ENCODE measurements at places on chromosomes 11 and 22. TPM values are rescaled to one million over a fixed set of nuclear protein-coding genes. Genes with fewer than 3 reads are reported as not detected.

DNA sequence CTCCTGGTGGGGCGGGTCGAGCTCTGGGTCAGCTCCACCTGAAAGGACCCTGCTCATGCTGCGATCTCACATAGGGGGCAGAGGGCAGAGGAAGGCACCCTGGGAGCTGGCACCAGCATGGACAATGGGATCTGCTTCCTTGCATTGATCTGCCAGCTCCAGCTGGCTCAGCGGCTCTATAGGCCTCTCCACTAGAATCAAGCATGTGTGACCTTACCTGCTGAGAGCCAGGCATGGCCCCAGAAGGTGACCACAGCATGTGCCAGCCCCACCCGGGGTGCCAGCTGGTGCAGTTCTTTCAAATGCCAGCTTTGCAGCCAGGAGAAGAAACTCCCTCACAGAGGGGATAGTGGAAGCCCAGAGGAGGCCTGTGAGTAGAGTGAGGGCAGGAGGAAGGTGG lies 22.0 kb upstream of the KLHL35 start:
- H3K4me3 ChIP-seq: no peak overlapping the region
- H3K36me3 ChIP-seq: no peaks in the 10 kb centered on the region
- peaks cover 4% of the 10 kb centered on the region for H3K27me3 ChIP-seq

C11orf16 gene
- not detected for total RNA-seq

FIBP gene
- 74.7 TPM for total RNA-seq

- peak overlapping the region; percentile 51 for H3K27ac ChIP-seq
- peaks cover 43% of the 10 kb centered on the region for H3K4me1 ChIP-seq
- DNase-seq: no peak
- H3K27me3 ChIP-seq: no peaks in the 10 kb centered on the region
- H3K36me3 ChIP-seq: no peaks in the 10 kb centered on the region
Observed at GRCh38 chr11:70608568-70609470, 210.5 kb downstream of the CTTN start.

RAPSN gene
- 0.39 TPM for total RNA-seq

DNA sequence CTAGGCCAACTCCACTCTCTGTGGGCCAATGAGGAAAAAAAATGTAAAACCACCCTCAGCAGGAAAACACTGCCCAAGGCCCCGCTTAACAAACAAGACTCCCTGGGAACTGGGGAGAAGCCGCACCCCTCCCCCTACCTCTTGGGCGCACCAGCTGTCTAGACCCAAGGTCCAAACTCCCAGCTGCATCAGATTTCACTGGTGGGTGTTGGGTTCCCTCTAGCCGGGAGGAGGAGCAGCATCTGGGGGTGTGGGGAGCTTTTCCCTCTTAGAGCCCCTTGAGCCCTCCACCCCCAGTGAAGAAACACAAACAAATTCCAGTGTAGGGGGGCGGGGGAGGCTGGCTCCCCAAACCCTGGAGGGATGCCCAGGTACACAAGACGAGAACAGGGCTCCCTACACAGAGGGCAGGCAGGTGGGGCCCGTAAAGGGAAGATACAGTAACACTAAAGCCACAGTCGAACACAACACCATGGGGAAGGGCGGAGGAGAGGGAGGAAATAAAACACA lies 64.9 kb downstream of the NECTIN1 start:
- H3K4me1 ChIP-seq: peaks cover 21% of the 10 kb centered on the region
- H3K27me3 ChIP-seq: no peaks in the 10 kb centered on the region
- H3K36me3 ChIP-seq: no peaks in the 10 kb centered on the region
- no peak overlapping the region for H3K4me3 ChIP-seq
- DNase-seq: no peak

TMPRSS13 gene
- total RNA-seq: 22.7 TPM

GRCh38 chr11:110182886-110183285 lies 89.7 kb downstream of the ZC3H12C start:
- no peak overlapping the region for H3K4me3 ChIP-seq
- H3K27me3 ChIP-seq: no peaks in the 10 kb centered on the region
- H3K36me3 ChIP-seq: no peaks in the 10 kb centered on the region
- no peak for DNase-seq

GRCh38 chr22:45376009-45376408 lies 37.4 kb downstream of the SMC1B start:
- no peaks in the 10 kb centered on the region for H3K27me3 ChIP-seq
- H3K4me3 ChIP-seq: no peak overlapping the region

DNA sequence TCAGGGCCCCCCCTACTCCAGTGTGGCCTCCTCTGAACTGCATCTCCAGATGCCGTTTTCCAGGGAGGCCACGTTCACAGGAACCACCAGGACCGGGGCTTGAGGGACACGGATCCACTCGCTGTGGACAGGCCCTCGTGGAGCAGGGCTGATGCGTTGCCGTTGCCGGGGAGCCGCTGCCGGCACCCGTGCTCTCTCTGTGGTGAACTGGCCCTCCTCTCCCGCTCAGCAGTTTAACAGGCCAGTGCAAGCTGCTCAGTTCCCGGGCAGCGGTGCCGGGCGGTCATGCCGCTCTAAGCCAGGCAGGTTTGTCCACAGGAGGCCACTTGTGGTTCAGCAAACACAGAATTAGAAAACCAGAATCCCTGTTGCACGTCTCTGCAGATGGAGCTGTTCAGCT lies 301.6 kb downstream of the TBC1D22A start:
- H3K27me3 ChIP-seq: no peaks in the 10 kb centered on the region
- no peak overlapping the region for H3K4me3 ChIP-seq
- no peaks in the 10 kb centered on the region for H3K4me1 ChIP-seq

DNA sequence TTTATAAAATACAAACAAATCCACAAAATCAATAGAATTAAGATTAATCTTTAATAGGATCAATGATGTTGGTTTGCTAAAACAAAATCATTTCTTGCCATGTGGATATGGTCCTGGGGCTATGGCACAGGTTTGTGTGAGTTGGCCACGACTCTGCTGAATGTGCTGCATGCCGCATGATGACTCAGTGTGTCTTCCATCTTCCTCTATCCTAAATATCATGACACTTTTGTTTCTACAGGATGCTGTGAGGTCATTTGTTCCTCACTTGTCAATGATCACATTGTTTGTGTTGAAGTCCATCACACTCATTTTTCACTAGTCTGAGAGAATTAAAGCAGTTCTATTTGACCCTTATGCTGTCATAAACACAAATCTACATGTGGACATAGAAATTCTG lies 167.2 kb upstream of the ZBED5 start:
- peaks cover 11% of the 10 kb centered on the region for H3K4me1 ChIP-seq
- no peak overlapping the region for H3K27ac ChIP-seq
- H3K36me3 ChIP-seq: no peaks in the 10 kb centered on the region
- peaks cover 16% of the 10 kb centered on the region for H3K27me3 ChIP-seq

GLYATL2 gene
- total RNA-seq: not detected

PHF21B gene
- 2.1 TPM for total RNA-seq

GRCh38 chr22:48753752-48754517 lies 1073.7 kb downstream of the BRD1 start:
- H3K27ac ChIP-seq: peak overlapping the region; percentile 37
- DNase-seq: no peak
- H3K27me3 ChIP-seq: peaks cover 16% of the 10 kb centered on the region
- H3K4me3 ChIP-seq: no peak overlapping the region
- H3K4me1 ChIP-seq: no peaks in the 10 kb centered on the region

DNA sequence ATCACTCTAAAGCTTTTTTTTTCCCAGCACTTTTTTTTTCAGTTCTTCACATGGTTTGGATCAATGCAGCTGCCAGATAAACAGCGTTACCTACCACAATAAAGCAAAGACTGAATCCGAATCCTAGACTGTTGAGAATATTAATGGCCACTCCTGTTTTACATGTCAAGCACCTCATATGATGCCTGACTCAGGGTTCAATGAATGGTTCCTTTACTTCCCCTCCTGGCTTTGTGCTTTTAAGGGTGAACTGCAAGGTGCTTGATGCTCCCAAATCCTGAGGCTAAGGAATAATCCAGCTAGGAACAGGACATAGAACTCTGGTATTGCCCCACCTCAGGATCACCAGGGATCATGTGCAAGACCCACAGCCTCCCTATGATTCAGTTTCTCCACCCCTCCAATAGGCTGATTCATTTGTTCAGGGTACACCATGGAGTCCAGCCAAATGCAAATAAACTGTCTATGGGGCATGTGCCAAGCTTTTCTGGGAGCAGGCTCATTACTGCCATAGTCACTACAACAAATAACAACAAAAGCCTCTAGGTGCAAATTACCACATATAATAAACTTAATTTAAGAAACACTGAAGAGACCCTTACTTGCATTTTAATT lies 104.3 kb downstream of the GAB2 start:
- H3K27ac ChIP-seq: no peak overlapping the region
- H3K36me3 ChIP-seq: no peaks in the 10 kb centered on the region
- no peak overlapping the region for H3K4me3 ChIP-seq
- no peak for DNase-seq
- H3K27me3 ChIP-seq: no peaks in the 10 kb centered on the region

- H3K4me3 ChIP-seq: no peak overlapping the region
- peaks cover 16% of the 10 kb centered on the region for H3K27me3 ChIP-seq
- H3K27ac ChIP-seq: peak overlapping the region; percentile 59
- DNase-seq: no peak
- H3K4me1 ChIP-seq: peaks cover 34% of the 10 kb centered on the region
Observed at GRCh38 chr11:112523031-112523430, 262.4 kb upstream of the PLET1 start.

SCN4B gene
- total RNA-seq: 0.36 TPM

DNA sequence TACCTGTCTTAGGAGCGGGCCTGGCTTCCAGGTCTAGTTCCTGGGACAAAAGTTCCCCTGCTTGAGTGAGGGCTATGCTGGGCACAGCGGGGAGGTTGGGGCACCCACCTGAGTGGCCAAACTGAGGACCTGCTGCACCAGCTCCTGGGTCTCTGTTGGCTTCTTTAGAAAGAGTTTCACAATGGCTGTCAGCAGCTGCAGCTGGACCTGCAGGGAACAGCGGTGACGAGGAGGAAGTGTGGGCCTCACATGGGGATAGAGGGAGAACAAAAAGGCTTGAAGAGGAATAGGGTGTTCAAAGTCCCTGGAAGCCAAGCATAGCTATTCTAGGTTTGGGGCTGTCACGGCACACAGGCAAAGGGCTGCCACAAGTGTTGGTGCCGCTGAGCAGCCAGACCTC lies 26.7 kb upstream of the RASL10A start:
- DNase-seq: no peak
- peaks cover 20% of the 10 kb centered on the region for H3K36me3 ChIP-seq
- no peaks in the 10 kb centered on the region for H3K27me3 ChIP-seq
- H3K27ac ChIP-seq: no peak overlapping the region
- H3K4me1 ChIP-seq: peaks cover 20% of the 10 kb centered on the region

GRCh38 chr11:33926671-33927552 lies 35.0 kb upstream of the LMO2 start:
- peaks cover 13% of the 10 kb centered on the region for H3K27me3 ChIP-seq
- H3K36me3 ChIP-seq: no peaks in the 10 kb centered on the region
- H3K4me3 ChIP-seq: no peak overlapping the region
- no peak overlapping the region for H3K27ac ChIP-seq

- H3K27me3 ChIP-seq: no peaks in the 10 kb centered on the region
- no peaks in the 10 kb centered on the region for H3K4me1 ChIP-seq
- H3K4me3 ChIP-seq: no peak overlapping the region
- H3K36me3 ChIP-seq: peaks cover 12% of the 10 kb centered on the region
- DNase-seq: no peak
- no peak overlapping the region for H3K27ac ChIP-seq
Observed at GRCh38 chr11:45960387-45961095, 38.1 kb downstream of the LARGE2 start.

GRCh38 chr11:111788051-111788450 lies 21.9 kb upstream of the PPP2R1B start:
- no peaks in the 10 kb centered on the region for H3K27me3 ChIP-seq
- no peak overlapping the region for H3K4me3 ChIP-seq
- H3K36me3 ChIP-seq: peaks cover 27% of the 10 kb centered on the region
- no peak overlapping the region for H3K27ac ChIP-seq
- no peak for DNase-seq
- H3K4me1 ChIP-seq: no peaks in the 10 kb centered on the region

GRCh38 chr11:109421981-109422869 lies at the start of gene C11orf87:
C11orf87 (plus strand) TSS chr11:109422190; CDS start chr11:109423634, 1,444 bp downstream.
- no peak within 1 kb of the TSS for H3K27ac ChIP-seq
- no peaks in the 10 kb centered on the region for H3K36me3 ChIP-seq
- H3K4me1 ChIP-seq: no peaks in the 10 kb centered on the region
- peak within 1 kb of the TSS; percentile 81 for H3K4me3 ChIP-seq
- peak; percentile 71 for DNase-seq

GRCh38 chr22:32829451-32829851 lies 27.9 kb downstream of the TIMP3 start:
- H3K36me3 ChIP-seq: peaks cover 12% of the 10 kb centered on the region
- H3K27ac ChIP-seq: no peak overlapping the region
- peaks cover 57% of the 10 kb centered on the region for H3K4me1 ChIP-seq
- no peaks in the 10 kb centered on the region for H3K27me3 ChIP-seq

GRCh38 chr11:111350811-111351210 lies 28.3 kb downstream of the POU2AF1 start:
- no peaks in the 10 kb centered on the region for H3K36me3 ChIP-seq
- peaks cover 26% of the 10 kb centered on the region for H3K4me1 ChIP-seq
- H3K4me3 ChIP-seq: no peak overlapping the region
- no peaks in the 10 kb centered on the region for H3K27me3 ChIP-seq

GRCh38 chr11:121391914-121392313 lies 60.2 kb upstream of the SORL1 start:
- H3K36me3 ChIP-seq: no peaks in the 10 kb centered on the region
- peaks cover 11% of the 10 kb centered on the region for H3K4me1 ChIP-seq
- H3K27ac ChIP-seq: no peak overlapping the region
- H3K27me3 ChIP-seq: peaks cover 3% of the 10 kb centered on the region
- no peak for DNase-seq
- H3K4me3 ChIP-seq: no peak overlapping the region

DNA sequence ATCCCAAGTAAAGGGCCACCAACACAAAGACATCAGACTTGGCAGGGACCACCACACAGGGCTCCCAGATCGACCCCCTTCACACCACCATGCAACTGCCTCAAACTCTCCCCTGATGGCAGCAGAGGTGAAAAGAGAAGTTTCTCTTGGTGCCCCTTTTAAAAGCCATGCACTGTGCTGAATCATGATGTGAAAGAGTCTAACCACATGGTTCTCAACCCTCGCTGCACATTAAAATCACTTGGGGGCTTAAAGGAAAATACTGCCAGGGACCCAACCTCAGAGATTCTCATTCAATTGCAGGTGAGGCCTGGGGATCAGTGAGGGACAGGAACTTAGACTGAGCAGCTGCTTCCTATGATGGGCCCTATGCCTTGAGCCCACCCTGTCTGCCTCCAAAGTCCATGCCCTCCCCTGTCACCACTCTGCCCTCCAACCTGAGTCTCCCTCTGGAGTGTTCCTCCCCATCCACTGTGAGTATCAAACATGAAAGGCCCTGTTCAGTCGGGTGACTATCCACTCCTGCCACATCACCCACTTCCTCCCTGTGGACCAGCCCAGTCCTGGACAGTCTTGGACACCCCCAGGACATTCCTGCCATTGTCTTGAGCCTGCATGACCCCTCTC lies 40.8 kb downstream of the PLEKHA7 start:
- no peaks in the 10 kb centered on the region for H3K36me3 ChIP-seq
- no peak for DNase-seq
- H3K4me1 ChIP-seq: peaks cover 32% of the 10 kb centered on the region
- no peak overlapping the region for H3K27ac ChIP-seq
- H3K4me3 ChIP-seq: no peak overlapping the region

DNA sequence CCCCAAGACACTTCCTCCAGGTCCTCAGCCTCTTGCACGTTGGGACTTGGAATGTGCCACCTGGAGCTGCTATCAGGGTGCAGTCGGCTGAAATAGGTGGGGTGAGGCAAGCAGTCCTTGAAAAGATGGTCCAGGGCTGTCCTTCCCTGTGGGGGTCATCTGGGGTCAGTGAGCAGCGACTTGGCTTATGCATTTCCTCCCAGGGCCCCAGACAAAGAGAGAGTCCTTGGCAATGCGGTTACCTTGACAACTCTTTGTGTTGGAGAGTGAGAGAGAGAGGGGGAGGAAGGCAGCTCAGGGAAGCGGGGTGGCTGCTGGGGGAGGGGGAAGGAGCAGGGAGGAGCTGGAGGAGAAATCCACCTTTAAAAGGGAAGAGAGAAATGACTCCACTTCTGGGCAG lies 93.8 kb downstream of the MIAT start:
- H3K27ac ChIP-seq: peak overlapping the region; percentile 50
- peaks cover 10% of the 10 kb centered on the region for H3K4me1 ChIP-seq
- H3K27me3 ChIP-seq: no peaks in the 10 kb centered on the region

OSM gene
- total RNA-seq: not detected

Measured in type B pancreatic cell (in vitro differentiated cells).